ENCODE measurements at places on chromosomes 12 and 14. TPM values are rescaled to one million over a fixed set of nuclear protein-coding genes. Genes with fewer than 3 reads are reported as not detected.

- H3K4me1 ChIP-seq = peaks cover 29% of the 10 kb centered on the region
- no peaks in the 10 kb centered on the region for H3K36me3 ChIP-seq
- H3K4me3 ChIP-seq = no peak overlapping the region
- DNase-seq = no peak
- no peaks in the 10 kb centered on the region for H3K27me3 ChIP-seq
Measured at GRCh38 chr12:26153421-26154154, 28.8 kb upstream of the BHLHE41 start.

Gene ABCC9
- 49.2 TPM for total RNA-seq

Gene LUM
- total RNA-seq = 7.0 TPM

DNA sequence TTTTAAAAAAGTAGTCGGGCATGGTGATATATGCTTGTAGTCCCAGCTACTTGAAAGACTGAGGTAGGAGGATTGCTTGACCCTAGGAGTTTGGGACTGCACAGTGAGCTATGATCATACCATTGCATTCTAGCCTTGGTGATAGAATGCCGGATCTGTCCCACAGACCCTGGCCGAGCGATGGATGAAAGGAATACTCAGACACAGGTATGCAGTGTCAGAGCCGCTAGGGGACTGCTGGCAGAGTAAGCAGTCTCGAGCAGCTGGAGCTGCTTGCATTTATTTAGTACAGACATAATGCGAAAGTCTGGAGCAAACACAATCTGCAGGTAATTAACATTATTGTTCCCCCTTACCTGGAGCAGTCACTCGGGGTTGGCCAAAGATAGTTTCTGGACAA lies 18.6 kb downstream of the AICDA start:
- no peaks in the 10 kb centered on the region for H3K4me1 ChIP-seq
- H3K36me3 ChIP-seq = no peaks in the 10 kb centered on the region
- no peak overlapping the region for H3K27ac ChIP-seq
- no peak for DNase-seq
- H3K4me3 ChIP-seq = no peak overlapping the region
- H3K27me3 ChIP-seq = no peaks in the 10 kb centered on the region

- no peaks in the 10 kb centered on the region for H3K36me3 ChIP-seq
- no peak overlapping the region for H3K27ac ChIP-seq
- no peaks in the 10 kb centered on the region for H3K27me3 ChIP-seq
Measured at GRCh38 chr14:24078146-24078545, 6.8 kb downstream of the CPNE6 start.

Gene P2RX2
- not detected for total RNA-seq

DNA sequence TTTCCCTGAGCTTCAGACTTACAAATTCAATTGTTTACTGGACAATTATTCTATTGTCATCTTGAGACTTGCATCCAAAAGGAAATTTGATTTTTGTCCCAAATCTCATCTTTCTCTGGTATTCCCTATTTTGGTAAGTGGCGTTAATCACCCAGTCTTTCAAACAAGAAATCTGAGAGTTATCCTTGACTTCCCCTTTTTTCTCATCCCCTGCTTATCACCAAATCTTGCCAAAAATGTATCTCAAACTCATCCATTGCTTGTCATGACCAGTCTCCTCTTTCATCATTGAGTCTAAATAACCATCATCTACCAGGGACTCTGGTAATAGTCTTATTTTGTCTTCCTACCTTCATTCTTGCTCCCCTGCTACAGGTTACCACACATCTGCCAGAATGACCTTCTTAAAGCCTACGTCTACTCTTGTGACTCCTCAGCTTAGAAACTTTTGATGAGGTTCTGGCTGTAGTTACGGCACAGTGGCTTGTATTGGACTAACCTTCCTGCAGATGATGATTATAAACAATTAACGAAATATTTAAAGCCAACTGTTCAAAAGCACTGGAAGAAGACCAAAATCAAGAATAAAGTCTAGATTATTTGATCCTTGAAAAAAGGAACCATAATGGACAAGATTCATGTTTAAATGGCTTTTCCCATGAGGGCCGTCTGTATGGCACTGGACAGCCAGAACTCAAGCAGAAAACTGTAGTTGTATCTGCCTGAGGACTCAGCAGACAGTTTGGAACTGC lies 9.0 kb upstream of the ANO2 start:
- H3K4me3 ChIP-seq = no peak overlapping the region
- DNase-seq = no peak
- no peaks in the 10 kb centered on the region for H3K27me3 ChIP-seq
- H3K27ac ChIP-seq = no peak overlapping the region
- no peaks in the 10 kb centered on the region for H3K36me3 ChIP-seq

Gene DNAI7
- total RNA-seq = 1.8 TPM

GRCh38 chr14:29663281-29663801 lies 264.3 kb downstream of the PRKD1 start:
- no peaks in the 10 kb centered on the region for H3K4me1 ChIP-seq
- H3K4me3 ChIP-seq = no peak overlapping the region
- no peak for DNase-seq
- peaks cover 9% of the 10 kb centered on the region for H3K36me3 ChIP-seq

Gene CYP27B1
- 1.8 TPM for total RNA-seq

Gene DPF3
- 5.3 TPM for total RNA-seq

DNA sequence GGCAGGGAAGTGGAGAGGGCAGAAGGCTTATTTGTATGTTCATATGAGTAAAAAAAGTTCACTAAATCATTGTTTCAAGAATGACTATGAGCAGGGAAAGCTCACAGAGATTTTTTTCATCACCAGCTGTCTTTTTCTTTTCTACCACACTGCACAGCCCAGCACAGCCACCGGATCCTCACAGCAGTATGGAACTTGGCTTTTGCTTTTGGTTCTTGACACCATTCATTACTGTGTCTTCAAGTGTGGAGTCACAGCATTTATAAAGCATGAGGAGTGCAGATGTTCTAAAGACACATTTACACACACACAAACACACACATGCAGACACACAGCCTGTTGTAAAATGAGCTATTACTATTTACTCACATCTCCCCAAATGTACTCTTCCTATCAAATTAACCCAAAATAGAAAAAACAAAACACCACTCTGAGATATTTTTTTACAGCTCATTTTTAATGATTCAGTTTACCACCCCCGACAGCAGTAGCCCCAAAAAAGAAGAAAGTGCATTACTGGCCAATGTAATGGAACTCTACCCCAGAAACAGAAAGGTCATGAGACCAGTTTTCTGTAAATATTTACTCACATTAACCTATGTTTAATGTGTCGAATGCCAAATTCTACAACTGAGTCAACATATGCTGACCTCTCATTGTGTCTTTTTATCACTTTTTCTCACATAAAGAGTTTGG lies 60.5 kb downstream of the BTG1 start:
- no peaks in the 10 kb centered on the region for H3K4me1 ChIP-seq
- no peak overlapping the region for H3K27ac ChIP-seq
- no peaks in the 10 kb centered on the region for H3K27me3 ChIP-seq
- H3K4me3 ChIP-seq = no peak overlapping the region
- no peaks in the 10 kb centered on the region for H3K36me3 ChIP-seq

- H3K4me1 ChIP-seq = peaks cover 50% of the 10 kb centered on the region
- peaks cover 19% of the 10 kb centered on the region for H3K36me3 ChIP-seq
- H3K27ac ChIP-seq = peak overlapping the region; percentile 93
Measured at GRCh38 chr14:21455592-21455911, 371 bp downstream of the CHD8 start.

GRCh38 chr12:125081427-125081826 lies 16.2 kb downstream of the AACS start:
- H3K4me1 ChIP-seq = no peaks in the 10 kb centered on the region
- peak; percentile 66 for DNase-seq
- H3K27me3 ChIP-seq = no peaks in the 10 kb centered on the region
- H3K27ac ChIP-seq = no peak overlapping the region
- H3K36me3 ChIP-seq = peaks cover 86% of the 10 kb centered on the region

- peaks cover 17% of the 10 kb centered on the region for H3K36me3 ChIP-seq
- H3K4me1 ChIP-seq = peaks cover 8% of the 10 kb centered on the region
- H3K27ac ChIP-seq = no peak overlapping the region
- no peak for DNase-seq
Measured at GRCh38 chr12:101727098-101727497, 12.2 kb downstream of the SYCP3 start.

GRCh38 chr14:73221945-73222344 lies 15.4 kb upstream of the PAPLN start:
- no peak for DNase-seq
- no peaks in the 10 kb centered on the region for H3K27me3 ChIP-seq
- H3K4me3 ChIP-seq = no peak overlapping the region
- peaks cover 17% of the 10 kb centered on the region for H3K4me1 ChIP-seq
- no peak overlapping the region for H3K27ac ChIP-seq

Gene APOF
- total RNA-seq = not detected

DNA sequence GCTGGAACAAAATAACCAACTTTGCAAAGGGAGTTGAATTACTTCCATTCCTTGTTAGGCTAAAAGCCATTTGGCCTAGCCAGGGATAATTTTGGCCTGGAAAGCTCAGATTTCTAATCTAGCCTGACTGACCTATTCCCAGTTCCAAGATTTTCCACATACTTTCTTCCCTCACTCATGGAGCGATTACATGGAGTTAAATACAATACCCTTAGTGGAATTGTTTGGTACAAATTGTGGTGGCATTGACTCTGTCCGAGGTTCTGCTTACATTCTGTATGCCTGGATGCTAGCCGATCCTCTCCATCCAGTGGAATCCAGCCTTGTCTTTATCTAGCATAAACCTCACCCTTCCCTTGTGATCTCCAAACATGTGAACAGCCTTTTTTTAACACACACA lies 965.1 kb downstream of the DIO2 start:
- H3K4me1 ChIP-seq = no peaks in the 10 kb centered on the region
- no peaks in the 10 kb centered on the region for H3K27me3 ChIP-seq
- DNase-seq = no peak
- no peak overlapping the region for H3K27ac ChIP-seq

- peaks cover 4% of the 10 kb centered on the region for H3K4me1 ChIP-seq
- H3K27ac ChIP-seq = no peak overlapping the region
- H3K27me3 ChIP-seq = no peaks in the 10 kb centered on the region
- H3K4me3 ChIP-seq = no peak overlapping the region
- no peak for DNase-seq
- H3K36me3 ChIP-seq = no peaks in the 10 kb centered on the region
Measured at GRCh38 chr14:92451755-92452154, 61.8 kb upstream of the RIN3 start.

GRCh38 chr12:85190728-85191127 lies 89.3 kb upstream of the ALX1 start:
- H3K4me3 ChIP-seq = no peak overlapping the region
- H3K27ac ChIP-seq = no peak overlapping the region
- no peak for DNase-seq
- H3K4me1 ChIP-seq = no peaks in the 10 kb centered on the region
- no peaks in the 10 kb centered on the region for H3K36me3 ChIP-seq

All from stomach (tissue), 19 donors.